ENCODE measurements at places on chromosomes 11 and 22.

- no peak for DNase-seq
These were observed 483 bp upstream of the ABTB2 start for GRCh38 chr11:34358258-34358727.

- DNase-seq = no peak
These were observed 46.7 kb upstream of the DRD2 start for GRCh38 chr11:113521737-113522517.

- no peak for DNase-seq
These were observed 42.8 kb downstream of the PACS1 start for GRCh38 chr11:66112601-66113499.

DNA sequence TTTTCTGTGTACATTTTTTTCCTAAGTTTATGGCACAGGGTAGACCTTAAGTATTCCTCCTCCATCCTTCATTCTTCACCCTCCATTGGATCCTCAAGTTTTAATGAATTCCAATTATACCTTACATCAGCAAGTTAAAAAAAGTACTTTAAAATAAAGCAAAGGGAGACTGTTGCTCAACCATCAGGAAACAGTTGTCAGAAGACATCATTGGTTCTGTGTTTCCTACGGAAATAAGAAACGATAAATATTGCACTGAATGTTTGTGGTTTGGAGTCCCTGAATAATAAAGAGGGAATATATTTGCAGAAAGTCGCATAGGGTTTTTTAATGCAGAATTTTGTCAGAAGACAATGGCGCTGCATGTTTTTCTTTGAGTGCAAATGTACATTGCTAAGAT is 28.1 kb upstream of the LDHA start:
- DNase-seq = no peak

DNA sequence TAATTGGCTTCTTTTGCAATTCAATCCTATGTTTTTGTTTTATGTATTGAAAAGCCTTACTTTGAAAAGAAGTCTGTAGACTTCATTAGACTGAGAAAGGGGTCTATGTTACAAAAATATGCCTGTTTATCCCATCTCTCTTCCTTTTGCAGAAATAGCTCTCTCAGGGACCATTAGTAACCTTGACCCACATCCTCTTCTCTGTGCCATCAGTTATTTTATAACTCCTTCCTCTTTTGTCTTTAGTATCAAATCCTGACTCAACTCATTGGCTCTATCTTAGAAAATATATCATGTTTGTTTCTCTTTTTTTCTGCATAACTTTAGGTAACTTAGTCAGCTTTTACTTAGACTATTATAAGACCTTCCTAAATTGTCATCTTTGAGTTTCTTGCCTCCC is 20.3 kb downstream of the ZC3H12C start:
- DNase-seq = no peak

- no peak for DNase-seq
These were observed 871 bp upstream of the TOLLIP start for GRCh38 chr11:1310318-1310687.

DNA sequence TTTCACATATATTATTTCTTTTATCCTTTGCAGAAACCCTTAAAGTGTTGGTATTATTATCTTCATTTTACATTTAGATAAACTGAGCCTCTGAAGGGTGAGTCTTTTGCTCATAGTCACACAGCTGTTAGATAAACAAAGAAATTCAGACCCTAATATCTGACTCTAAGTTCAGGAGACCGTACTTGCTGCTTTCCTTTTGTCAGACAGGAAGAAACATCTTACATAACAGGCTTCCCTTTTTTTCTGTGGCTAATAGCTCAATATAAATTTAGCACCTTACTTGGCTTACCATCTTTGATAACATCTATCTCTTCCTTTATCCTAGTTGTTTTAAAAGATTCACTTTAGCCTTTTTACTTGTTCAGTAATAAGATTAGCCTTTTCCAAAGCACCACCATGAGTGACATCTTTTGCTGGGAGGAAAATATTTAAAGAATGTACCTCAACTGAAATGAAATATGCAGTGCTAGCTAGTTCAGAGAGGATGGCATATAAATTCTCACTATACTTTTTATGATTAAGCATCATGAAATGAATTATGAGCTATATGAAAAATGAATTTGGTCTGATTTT is 128.6 kb downstream of the WNT11 start:
- no peak for DNase-seq

- no peak for DNase-seq
These were observed 258.9 kb downstream of the BRD1 start for GRCh38 chr22:49568751-49569285.

GRCh38 chr11:113338730-113339129 is 24.3 kb downstream of the TTC12 start:
- DNase-seq = no peak

GRCh38 chr22:46457502-46458488 is 79.6 kb downstream of the CELSR1 start:
- no peak for DNase-seq

DNA sequence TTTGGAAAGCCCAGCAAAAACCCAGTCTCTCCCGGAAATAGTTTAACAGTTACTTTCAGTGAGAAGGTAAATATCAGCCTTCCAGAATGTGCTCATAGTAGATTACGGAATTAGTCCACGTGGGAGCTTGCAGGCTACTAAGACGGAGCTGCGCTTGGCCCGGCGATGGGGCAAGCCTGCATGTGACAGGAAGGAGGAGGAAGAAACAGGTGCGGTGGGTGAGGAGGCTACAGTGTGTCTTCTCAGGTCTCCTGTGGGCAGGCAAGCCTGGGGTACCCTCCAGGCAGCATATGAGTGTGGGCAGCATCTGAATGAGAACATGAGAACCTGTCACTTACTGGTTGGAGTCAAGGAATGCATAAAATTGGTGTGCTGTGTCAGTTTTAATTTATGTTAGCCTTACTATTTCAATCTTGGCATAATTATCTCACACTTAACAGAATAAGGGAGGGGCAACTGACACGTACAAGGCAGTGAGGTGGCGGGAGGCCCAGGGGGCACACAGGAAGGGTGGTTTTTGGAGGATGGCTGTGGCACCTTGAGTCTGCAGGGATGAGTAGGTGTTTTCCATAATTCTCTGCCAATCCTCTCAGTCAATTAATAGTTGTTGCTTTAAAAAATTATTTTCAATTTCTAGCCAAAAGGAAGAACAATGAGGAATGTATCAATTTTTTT is 35.7 kb downstream of the CLMP start:
- no peak for DNase-seq

DNA sequence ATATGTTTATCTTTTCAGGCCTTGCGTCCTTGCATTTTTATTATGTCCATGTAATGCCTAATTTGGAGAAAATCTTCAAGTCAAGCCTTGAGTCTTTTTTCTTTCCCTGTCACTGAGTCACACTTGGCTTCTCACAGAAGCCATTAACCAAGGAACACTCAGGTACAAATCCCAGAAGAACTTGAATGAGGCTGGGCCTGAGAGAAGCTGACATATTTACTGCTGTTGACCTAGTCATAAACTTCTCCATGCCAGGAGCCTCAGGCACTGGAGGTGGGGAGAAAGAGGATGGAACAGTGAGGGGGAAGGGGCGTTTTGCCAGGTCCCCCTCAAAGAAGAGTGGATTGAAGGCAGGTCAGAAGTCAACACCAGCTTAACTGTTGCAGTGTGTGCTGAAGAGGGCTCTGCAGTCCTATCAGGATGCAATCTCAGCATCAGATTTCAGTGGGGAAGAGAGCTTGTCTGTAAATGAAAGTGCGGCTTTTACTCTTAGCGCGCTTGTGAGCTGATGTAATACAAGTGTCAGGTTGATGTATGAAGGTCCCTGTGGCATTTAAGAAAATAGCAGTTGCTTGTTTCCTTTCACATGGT is 526.0 kb downstream of the ETS1 start:
- no peak for DNase-seq

- DNase-seq = no peak
These were observed 6.2 kb upstream of the FIBIN start for GRCh38 chr11:26987731-26988130.

GRCh38 chr22:19773470-19774040 is 13.0 kb downstream of the TBX1 start:
- DNase-seq = no peak

DNA sequence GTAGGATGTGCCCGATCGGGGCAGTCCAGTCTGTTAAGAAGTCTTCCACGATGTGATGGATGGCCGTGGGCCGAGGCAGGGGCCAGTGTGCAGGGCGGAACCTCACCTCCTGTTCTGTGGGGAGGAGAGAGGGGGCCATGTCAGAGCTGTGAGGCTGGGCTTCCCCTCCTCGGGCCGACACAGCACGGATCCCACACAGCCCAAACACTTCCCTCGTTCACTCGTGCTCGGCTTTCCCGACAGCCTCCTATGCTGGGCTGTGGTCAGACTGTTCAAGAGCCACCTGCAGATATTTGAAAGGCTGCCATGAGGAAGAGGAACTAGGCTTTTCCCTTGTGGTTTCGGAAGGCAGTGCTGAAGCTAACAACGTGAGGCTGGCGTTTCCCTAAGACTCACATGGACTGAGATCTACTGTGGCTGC is 12.3 kb upstream of the TXN2 start:
- DNase-seq = no peak

- no peak for DNase-seq
These were observed 135.8 kb upstream of the ZBED5 start for GRCh38 chr11:10993640-10994039.

GRCh38 chr22:35057155-35057554 is 8.8 kb upstream of the ISX start:
- no peak for DNase-seq

DNA sequence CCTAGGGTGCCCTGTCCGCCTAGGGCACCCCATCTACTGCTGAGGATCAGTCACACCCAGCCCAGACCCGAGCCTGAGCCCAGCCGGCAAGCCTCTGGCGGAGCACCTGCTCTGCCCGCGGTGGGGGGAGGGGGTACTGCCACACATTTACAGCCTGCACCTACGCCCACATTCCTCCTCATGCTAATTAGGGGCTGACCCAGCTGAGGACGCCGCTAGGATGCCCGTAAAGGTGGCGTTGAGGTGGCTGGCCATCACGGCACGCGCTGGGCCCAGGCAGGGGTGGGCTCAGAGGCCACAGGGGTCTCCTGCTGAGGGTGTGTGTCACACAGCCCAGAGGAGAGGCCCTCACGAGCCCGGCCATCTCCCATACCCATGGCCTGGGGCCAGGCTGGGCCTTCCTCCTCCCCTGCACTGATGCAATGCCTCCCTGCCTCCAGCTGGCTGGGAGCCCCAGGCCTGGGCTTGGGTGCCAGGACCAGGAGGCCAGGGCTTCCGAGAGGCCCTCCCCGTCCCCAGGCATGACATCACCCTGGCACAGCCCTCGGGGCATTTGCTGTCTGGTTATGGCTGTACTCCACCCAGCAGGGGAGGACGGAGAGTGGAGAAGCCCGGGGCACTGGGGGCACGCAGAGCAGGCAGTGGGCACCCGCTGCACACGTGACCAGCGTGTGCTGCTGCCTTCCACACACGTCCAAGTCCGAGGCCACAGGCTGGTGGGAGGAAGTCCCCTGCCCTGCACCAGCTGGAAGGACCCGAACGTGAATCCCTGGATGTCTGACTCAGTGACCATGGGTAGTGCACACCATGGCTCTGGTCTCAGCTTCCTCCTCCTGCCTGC is 12.7 kb downstream of the DUSP8 start:
- no peak for DNase-seq

- DNase-seq = no peak
These were observed 25.6 kb downstream of the ANKRD42 start for GRCh38 chr11:83219095-83219494.

GRCh38 chr11:45683271-45684058 is 18.0 kb upstream of the CHST1 start:
- DNase-seq = no peak

DNA sequence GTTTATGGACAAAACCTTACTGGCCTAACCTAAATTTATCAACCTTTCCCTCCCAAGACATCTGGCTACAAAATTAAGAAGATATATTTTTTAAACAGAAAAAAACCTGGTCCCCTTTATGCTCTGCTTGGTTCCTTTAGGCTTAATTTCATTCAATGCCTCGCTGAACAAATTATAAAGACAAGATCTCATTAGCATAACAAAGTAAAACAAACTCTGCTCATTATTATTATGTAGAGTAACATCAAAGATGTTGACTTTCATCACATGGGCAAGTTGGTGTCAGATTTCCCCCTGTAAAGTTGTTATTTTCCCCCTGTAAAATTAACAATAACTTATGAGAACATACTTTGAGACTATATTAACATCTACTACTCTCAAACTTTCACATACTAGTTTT is 11.0 kb downstream of the RRAS2 start:
- DNase-seq = no peak

DNA sequence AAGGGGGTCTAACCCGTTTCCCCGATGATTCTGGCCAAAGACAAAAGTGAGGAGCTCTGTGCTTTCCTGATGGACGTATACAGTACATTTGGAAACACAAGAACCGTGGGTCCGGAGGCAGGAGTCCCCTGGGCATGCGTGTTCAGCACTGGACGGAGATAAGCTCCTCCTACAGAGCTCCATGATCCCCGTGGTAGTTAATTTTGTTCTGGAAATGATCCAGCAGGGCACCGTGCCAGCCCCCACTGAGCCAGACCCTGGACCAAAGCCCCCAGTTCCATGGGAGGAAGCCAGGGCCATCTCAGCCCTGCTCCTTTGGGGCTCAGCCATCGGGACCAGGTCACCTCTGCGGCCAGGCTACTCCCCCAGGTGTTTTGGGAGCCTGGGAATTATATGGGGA is 83.3 kb downstream of the TRMU start:
- no peak for DNase-seq

- DNase-seq = no peak
These were observed 62.0 kb downstream of the IGF2 start for GRCh38 chr11:2077061-2077802.

GRCh38 chr11:39960206-39960605 is 1499.2 kb downstream of the LRRC4C start:
- DNase-seq = no peak

DNA sequence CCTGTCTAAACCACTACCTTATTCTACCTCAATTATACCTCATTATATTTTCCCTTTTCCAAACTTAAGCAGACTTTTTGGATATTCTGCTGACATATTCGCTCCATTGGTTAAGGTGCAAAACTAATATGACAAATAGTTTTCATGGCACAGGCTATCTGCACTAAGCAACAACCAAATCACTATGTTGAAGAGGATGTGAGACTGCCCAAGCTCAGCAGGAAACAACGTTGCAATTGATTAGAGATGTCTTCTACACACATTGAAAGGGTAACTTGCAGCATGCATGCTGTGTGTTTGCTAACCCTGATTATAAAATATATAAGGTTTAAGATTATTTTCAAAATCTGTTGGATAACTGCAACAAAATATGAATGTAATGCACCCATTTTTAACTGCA is 61.6 kb downstream of the STK33 start:
- no peak for DNase-seq

- DNase-seq = no peak
These were observed 116.5 kb downstream of the AASDHPPT start for GRCh38 chr11:106193956-106194355.

- DNase-seq = no peak
These were observed 6.0 kb upstream of the OR10D3 start for GRCh38 chr11:124176925-124177715.

DNA sequence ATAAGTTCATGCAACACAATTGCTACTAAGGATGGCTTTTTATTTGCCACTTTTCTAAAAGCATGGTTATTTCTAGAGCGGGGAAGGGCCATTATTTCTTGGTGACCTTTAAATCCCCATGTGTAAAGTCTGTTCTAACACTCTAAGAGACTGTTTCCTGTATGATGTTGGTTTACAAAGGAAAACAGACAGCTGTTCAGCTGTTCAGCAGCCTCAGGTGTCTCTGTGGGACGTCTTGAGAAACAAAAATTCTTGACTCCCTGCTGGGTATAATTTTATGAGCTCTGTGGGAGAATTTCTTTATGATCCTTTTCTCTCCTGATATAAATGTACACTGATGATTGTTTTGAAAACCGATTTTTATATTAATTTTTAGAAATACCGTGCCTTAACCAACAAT is 13.9 kb downstream of the MUC15 start:
- DNase-seq = no peak

- no peak for DNase-seq
These were observed 32.1 kb upstream of the TENM4 start for GRCh38 chr11:79472819-79473529.
